Cardiac fibroblast (primary cell): ENCODE measurements at places on chromosomes 3 and 15.

DNA sequence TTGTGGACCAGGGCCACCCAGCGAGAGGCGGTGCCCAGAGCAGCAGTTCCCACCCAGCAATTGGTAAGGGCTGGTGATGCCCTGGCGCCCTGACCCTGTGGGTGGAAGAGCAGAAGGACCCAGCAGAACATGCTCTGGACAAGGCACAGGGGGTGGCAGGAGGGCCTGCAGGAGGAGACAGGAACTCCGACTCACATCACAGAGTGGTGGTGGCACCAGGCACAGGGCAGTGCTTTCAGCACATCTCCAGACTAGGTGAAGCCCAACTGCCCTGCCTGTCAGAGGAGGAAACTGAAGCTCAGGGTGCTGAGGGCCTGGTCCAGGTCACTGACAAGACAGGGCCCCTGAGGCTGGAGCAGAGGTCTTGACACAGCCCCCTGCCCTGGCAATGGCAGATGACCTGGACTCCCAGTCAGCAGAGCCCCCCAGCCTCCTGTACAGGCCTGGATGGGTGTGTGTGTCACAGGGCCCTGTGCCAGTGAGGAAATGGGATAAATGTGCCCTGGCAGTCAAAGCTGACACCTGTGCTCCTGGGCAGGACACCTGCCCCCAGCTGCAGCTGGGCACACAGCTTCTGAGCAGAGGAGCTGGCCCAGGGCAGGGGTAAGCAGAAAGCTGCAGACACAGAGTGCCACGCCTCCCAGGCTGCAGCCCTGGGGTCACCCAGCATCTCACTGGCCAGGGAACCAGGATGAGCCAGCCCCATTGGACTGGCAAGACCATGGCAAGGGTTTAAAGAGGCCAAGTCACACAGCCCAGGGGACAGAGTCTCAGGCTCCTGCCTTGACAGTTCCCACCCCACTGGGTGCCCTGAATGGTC, 11.4 kb downstream of the KLF15 start:
- DNase-seq = no peak

- DNase-seq = peak; percentile 5
Observed at GRCh38 chr3:47540281-47540680, 26.8 kb upstream of the ELP6 start.

- DNase-seq = no peak
Observed at GRCh38 chr3:159941038-159942000, 47.3 kb upstream of the IL12A start.

- no peak for DNase-seq
Observed at GRCh38 chr3:194035406-194036138, 100.4 kb upstream of the HES1 start.

GRCh38 chr15:56798639-56799038, 65.3 kb upstream of the ZNF280D start:
- DNase-seq = no peak

DNA sequence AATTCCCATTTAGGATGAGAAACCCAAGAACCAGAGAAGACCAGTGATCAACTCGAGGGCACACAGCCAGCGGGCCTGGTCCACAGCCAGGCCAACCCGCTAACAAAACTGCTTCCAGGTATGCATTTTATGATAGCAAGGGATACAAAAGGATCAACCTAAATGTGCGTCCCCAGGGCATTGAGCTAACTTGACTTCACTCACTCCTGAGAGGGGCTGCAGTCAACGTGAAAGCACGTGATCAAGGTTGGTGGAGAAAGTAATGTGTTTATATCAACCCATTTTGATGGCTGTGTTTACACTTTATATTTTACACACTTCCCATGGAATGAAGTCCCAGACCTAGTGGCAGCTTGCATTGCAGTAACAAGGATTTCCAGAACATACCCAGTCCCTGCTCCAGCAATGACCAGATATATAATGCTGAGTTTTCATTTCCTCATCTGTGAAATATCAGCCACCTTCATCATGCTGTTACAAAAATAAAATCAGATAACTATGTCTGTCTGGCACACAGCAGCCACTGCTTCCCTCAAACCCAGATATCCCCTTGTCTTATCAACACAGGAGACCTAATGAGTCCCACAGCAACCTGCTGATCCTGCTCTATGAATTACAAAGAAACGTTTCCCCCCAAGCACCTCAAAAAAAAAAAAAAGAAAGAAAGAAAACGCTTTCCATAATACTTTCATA, 2.0 kb downstream of the KLHL6 start:
- no peak for DNase-seq
